SHP77 treated with DMSO at 0.1 percent for 48 hours (cell line): ENCODE measurements at places on chromosomes 11 and 22.
A peak's percentile ranks its signal among the peaks of the same experiment; 100 is the strongest.

DNA sequence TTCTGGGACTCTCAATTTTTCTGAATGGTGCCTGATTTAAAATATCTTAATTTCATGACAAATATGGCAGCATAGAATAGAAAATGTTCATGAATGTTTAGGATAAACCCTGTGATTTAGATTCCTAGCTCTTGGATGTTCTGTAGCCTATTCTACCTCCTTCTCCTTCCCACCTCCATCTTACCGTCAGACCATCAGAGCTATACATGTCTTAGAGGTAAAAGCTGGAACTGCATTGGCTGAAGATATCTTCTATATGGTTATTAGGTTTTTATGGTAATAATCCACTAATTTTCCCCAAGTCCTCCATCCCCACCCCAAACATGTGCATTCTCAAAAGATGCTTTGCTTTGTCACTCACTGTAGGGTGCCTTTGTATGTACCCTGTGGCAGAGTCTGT, 46.9 kb upstream of the CSTF3 start:
- DNase-seq, result no peak

DNA sequence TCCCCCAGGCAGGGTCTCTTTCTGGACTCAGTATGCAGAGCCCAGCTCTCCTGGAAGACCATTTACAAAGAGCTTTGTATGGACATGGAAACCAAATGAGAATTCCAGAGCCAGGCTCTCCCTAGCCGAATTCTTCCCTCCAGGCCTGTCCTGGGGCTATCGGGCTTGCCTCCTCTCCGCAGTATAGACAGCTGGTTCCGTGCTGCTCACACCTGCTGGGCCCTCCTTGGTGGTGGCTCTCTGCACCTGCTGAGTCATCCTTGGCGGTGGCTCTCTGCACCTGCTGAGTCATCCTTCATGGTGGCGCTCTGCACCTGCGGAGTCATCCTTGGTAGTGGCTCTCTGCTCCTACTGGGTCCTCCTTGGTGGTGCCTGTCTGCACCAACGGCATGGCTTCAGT, 743.5 kb downstream of the BRD1 start:
- DNase-seq, result peak; percentile 74

- no peak for DNase-seq
Observed at GRCh38 chr11:3655547-3655946, 10.6 kb downstream of the ART1 start.

GRCh38 chr11:70448983-70449567, 50.7 kb downstream of the CTTN start:
- no peak for DNase-seq

GRCh38 chr11:8959546-8960166, 4.6 kb downstream of the TMEM9B start:
- peak; percentile 1 for DNase-seq

DNA sequence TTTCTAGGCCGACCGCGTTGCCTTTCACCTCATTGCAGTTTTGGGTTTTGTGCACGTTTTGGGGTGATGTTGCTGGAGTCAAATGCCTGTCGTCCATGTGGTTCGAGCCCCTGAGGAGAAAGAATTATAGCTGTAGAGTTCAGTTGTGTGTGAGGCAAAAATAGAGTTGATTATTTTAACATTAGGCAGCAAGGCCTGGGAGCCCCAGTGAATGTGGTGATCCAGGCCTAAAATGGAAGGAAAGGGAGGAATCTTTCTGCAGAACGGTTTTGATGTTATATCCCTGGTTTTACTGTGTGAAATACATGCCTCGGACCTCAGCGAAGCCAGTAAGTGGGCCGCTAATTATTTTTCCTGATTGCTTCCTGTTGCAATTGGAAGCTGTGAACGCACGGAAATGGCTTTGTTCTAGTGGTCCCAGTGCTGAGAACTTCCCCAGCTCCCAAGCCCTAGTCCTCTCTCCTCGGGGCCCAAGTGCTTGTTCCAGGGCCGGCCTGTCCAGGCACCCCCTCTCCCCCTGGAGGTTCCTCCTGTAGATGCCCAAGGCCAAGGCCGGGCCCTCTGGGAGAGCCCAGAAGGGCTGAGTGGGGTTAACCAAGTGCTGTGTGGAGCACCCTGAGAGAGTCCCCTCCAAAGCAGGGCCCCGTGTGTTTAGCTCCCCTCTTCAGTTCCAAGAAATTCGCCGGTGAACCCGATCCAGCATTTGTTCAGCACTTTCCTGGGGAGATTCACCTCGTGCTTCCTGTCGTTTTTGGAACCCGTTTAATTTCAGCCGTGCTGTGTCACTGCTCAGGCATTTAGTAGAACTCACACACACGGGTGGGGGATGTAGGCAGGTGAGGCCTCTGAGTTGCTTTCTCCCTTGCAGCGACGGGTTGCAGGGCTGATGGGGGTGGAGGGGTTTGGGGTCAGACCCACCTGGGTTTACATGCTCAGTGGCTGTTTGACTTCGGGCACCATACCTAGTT, 2.1 kb downstream of the LRP5 start:
- peak; percentile 20 for DNase-seq

DNA sequence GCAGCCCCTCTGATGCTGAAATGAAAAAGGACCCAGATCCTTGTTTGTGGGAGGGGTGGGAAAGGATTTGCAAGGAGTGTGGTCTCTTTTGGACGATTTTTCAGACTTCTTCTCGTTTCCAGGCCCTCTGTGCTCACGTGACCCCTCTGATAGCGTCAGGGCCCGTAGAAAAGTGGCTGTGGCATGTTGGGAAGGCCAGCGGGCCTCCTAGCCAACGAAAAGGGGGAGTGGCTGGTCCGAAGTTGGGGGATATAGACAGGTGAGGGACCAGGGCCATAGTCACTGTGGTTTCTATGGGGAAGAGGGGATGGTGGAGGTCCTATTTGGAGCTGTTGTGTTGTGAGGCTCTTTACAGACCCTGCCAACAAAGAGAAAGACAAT, 6.6 kb downstream of the PARVB start:
- DNase-seq, result no peak

DNA sequence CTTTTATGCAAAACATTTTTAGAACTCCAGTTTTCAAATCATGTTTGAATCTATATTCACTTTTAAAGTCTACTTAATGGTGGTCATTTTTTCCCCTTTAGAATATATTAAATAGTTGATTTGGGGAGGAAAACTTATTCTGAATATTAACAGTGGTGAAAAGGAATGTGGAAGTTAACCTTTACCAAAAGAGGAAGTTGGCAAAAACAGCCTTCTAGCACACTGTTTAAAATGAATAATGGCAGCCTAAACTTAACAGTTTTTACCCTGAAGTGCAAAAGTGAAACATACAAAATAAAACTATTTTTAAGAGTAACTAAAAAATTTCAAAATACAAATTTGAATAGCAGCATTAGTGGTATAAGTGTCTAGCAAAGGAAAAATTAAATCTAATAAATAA, 86.4 kb downstream of the GRK3 start:
- no peak for DNase-seq

DNA sequence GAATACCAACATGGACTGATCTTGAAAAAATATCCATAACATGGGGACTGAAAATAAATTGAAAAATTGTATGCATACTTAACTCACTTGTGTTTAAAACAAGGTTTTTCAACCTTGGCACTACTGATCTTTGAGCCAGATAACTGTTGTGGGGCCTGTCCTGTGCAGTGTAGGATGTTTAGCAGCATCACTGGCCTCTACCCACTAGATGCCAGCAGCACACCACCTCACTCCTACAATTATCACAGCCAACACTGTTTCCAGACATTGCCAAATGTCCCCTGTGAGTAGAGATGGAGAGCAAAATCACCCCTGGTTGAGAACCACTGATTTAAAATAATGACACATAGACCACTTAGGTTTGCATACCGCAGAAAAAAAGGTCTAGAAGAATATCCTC, 45.0 kb upstream of the SLC1A2 start:
- no peak for DNase-seq

DNA sequence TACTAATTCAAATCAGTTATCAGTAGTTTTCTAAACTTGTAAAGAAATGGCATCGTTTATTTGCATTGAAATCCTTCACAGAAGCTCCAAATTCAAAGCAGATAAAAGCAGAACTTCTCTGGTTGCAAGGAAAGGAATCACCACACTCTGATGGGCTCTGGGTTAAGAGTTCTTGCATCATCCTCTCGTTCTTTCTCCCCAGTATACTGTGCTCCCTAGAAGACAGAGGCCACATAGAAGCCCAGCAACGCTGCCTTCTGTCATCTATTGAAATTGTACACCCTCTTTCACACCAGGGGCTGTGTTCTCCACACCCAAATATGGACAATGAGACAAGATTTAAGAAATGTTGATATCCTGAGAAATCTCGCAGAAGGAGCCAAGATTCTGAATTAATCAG, 29.3 kb downstream of the FAT3 start:
- DNase-seq, result no peak

DNA sequence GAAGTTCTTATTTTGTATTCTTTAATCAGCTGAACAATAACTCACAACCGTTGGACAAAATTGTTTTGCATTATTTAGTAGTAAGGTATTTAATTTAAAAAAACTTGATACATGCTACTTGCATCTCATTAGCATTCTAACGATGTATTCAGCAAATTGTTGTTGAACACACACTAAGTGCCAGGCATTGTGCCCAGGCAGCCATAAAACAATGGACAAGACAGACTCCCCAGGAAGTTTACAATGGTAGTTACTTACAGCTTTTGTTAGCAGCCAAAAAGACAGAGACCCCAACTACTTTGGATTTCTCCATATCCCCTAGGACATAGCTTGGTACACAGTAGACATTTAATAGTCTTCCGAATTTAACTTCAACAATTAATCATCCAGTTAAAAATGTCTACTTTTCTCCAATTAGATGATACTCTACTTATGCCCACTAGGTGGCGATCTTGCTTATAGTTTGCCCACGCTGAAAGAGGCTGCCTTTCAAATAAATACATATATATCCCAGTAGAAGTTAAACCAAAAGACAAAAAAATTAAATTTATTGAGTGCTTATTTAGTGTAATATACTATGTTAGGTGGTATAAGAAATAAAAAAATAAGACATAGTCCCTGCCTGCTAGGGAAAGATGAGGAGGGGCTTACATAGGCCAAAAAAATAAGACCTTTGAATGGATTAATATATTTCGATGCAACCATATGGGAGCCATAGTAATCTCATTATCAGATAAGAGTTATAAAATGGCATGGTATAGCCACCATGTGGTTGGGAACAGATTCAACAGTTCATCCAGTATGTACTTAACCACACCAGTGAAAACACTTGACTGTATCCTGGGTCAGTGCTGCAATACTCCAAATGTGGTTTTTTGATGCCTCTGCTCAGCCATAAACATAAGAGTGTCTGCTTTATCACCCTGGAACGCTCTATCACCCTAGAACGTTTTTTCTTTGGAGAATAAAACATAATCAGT, 2.0 kb upstream of the FJX1 start:
- DNase-seq, result peak; percentile 51

DNA sequence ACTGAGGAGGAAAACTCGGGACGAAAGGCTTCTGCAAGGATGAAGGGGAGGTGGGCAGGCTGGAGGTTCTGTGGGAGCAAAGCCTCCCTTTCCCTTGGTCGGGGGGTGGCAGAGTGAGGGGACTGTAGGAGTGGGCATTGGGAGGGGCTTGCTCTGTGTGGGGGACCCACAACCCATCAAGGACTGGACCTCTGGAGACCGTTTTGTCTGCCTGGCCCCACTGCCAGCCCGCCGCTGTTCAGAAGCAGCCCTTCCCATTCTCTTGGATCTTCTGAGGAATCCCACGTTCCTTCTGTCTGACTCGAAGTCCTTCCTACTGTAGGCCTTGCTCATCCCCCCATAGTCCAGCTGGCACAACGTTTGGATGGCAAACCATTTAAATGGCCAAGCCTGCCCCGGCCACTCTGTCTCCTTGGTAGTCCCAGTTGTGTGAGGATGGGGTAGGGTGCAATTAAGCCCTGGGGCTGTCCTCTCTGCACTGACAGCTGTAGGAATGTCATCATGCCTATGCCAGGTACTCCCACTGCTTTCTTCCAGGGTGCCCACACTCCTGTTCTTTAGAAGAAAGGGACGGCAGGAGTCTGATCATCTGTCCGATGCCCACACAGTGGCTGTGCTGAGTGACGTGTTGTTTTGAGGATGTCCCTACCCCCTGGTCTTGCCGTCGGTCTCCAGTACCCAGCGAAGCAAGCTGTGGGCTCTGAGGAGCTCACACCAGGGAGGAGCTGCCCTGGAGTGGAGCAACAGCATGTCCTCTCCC, 17.0 kb upstream of the NECTIN1 start:
- DNase-seq, result no peak

DNA sequence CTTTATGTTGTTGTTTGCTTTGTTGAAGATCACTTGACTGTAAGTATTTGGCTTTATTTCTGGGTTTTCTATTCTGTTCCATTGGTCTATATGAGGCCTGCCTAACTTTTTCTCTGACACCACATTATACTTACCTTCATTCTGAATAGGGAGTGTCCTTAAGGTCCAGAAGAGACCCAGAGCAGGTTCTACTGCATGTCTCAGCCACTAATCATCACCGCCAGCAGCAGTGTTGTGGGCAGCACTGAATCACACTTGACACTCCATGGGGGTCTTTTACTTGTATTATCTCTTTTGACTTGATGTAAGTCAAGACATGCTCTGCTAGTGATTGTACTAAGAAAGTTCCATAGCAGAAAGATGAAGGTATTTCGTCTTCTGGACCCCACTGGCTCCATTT, 274.9 kb downstream of the TENM4 start:
- DNase-seq, result no peak

GRCh38 chr11:86138958-86139357, 70.1 kb upstream of the PICALM start:
- DNase-seq, result no peak
